SJSA1 (cell line): ENCODE measurements at places on chromosomes 13 and 19. TPM values are rescaled to one million over a fixed set of nuclear protein-coding genes. Genes with fewer than 3 reads are reported as not detected.

GRCh38 chr13:113930671-113931637 lies 42.9 kb downstream of the C13orf46 start:
- no peaks in the 10 kb centered on the region for H3K36me3 ChIP-seq
- no peaks in the 10 kb centered on the region for H3K27me3 ChIP-seq
- no peak overlapping the region for H3K27ac ChIP-seq

DNA sequence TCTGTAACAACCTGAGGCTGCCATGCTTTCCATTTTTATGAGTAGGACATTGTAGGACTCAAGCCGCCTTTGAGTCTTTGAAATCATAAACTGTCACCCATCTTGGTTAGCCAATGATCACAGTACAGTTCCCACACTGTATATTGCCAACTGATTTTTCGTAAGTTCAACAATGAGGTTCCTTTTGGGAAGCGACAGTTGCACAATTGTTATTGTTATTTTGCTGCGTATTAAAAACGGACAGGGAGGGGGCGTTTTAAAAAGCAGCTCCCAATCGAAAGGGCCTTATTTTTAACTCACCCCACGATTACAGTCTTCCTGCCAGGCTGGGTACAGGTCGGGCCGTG lies 601 bp downstream of the SLC46A3 start:
- no peaks in the 10 kb centered on the region for H3K36me3 ChIP-seq
- no peak for DNase-seq
- H3K27me3 ChIP-seq = no peaks in the 10 kb centered on the region
- peaks cover 41% of the 10 kb centered on the region for H3K4me1 ChIP-seq

The SH2D3A gene
- total RNA-seq = not detected in 2 replicates

DNA sequence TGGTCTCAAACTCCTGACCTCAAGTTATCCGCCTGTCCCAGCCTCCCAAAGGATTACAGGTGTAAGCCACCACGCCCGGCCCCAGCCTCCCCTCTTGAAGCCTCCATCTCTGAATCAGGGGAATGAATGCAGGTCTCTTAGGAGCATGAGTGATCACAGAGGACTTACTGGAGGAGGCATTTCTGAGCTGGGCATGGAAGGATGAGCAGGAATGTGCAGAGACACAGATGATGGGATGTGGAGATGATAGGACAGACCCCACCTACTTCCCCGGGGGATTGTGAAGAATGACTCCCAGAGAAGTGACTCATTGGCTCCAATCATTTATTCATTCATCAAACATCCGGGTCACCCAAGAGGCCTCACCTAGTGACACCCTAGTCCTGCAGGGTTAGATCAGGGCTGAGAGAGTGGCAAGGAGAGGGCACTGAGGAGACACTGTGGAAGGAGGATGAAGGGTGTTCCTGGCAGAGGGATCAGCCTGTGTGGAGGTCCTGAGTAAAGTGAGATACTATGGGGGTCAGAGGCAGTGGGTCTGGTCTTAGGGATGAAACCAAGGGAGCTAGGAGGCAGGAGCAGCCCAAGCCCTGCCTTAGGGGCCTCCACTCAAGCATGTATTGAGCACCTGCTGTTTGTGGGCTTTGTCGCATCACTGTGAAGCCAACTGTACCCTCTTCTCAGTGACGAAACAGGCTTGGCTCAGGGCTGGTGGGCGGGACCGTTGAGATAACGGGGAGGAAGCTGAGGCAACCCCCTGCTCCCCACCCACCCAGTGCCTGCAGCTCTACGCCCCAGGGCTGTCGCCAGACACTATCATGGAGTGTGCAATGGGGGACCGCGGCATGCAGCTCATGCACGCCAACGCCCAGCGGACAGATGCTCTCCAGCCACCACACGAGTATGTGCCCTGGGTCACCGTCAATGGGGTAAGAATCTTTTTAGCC lies 3.0 kb downstream of the IFI30 start:
- H3K27me3 ChIP-seq = peaks cover 15% of the 10 kb centered on the region
- H3K4me3 ChIP-seq = no peak overlapping the region
- H3K36me3 ChIP-seq = no peaks in the 10 kb centered on the region

DNA sequence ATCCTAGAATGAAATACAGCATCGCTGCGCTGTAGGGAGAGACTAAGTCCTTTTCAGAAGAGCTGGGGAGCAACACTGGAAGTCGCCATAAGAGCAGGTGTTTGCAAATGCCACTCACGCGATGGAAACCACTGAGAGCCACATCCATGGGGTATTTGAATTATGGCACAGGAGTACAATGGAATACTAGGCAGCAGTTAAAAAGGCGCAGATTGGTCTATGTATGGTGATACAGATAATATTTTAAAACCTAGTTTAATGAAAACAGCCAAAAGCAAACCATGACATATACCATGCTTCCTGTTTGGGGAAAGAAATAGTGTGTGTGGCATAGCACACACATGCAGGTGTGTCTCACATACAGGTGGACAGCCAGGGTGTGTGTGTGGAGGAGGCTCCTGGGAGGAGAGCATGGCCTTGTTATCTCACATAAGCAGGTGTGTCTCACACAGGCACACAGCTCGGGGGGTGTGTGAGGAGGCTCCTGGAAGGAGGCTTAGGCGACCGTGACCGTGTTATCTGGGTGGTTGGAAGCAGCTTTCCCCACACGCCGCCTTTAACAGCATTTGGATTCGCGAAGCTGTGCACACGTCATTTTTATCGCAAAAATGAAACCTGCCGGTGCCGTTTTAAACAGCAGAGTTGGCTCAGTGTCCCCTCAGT lies 33.6 kb downstream of the ADPRHL1 start:
- H3K27ac ChIP-seq = no peak overlapping the region
- H3K36me3 ChIP-seq = no peaks in the 10 kb centered on the region
- DNase-seq = no peak
- peaks cover 12% of the 10 kb centered on the region for H3K4me1 ChIP-seq

The NLRP12 gene
- not detected in 2 replicates for total RNA-seq

DNA sequence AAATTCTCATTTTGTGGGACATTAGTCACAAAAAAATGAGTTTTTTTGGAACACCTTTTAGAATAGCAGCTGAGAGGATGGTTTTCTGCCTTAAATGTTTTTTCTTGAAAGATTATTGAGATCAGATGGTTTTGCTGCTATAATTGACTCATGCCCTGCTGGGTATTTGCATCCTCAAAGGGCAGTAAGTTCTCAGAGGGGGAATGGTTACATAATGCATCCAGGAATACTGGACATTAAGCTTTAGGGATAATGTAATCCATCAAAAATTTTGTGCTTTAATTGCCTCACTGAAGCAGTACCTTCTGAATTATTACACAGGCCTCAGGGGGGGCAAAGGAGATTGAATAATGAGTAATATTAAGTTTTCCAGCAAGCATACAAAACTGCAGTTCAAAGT lies 866.3 kb upstream of the SPRY2 start:
- no peak overlapping the region for H3K4me3 ChIP-seq
- DNase-seq = no peak
- H3K27me3 ChIP-seq = no peaks in the 10 kb centered on the region
- H3K36me3 ChIP-seq = no peaks in the 10 kb centered on the region

The CGB1 gene
- total RNA-seq = 1.00 TPM in 1 of 2 replicates, not detected in the other

- peaks cover 30% of the 10 kb centered on the region for H3K4me1 ChIP-seq
- DNase-seq = peak; percentile 95
- H3K4me3 ChIP-seq = no peak overlapping the region
- H3K27me3 ChIP-seq = no peaks in the 10 kb centered on the region
Measured at GRCh38 chr19:54209811-54210494, 9.3 kb downstream of the RPS9 start.

DNA sequence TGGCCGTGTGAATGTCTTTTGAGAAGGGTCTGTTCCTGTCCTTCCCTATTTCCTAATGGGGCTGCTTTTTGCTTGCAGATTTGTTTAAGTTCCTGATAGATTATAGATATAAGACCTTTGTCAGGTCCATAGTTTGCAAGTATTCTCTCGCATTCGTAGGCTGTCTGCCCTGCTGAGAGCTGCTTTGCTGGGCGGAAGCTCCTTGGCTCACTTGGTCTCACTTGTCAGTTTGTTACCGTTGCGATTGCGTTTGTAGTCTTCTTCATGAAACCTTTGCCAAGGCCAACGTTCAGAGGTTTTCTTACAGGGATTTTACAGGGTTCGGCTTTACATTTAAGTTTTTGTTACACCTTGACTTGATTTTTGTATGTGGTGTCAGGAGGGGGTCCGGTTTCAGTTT lies 44.0 kb upstream of the TFDP1 start:
- H3K4me1 ChIP-seq = peaks cover 3% of the 10 kb centered on the region; the same call in 1 of the 2 replicates
- DNase-seq = no peak
- H3K27ac ChIP-seq = no peak overlapping the region
- no peaks in the 10 kb centered on the region for H3K27me3 ChIP-seq
- H3K36me3 ChIP-seq = peaks cover 61% of the 10 kb centered on the region
